ENCODE measurements at places on chromosomes 2 and 18.

DNA sequence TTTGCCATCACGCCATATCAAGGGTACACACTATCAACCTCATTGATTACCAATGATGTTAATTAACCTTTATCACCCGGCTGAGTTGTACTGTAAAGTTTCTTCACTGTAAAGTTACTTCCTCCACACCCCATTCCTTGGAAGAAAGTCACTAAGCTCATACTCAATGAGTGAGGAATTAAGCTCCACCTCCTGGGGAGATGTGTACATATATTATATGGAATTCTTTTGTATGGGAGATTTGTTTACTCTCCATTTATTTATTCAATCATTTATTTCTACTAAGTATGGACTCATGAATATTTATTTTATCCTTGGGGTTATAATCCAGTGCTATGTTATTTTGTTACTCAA lies 56.8 kb downstream of the C2orf74 start:
- DNase-seq, result no peak

DNA sequence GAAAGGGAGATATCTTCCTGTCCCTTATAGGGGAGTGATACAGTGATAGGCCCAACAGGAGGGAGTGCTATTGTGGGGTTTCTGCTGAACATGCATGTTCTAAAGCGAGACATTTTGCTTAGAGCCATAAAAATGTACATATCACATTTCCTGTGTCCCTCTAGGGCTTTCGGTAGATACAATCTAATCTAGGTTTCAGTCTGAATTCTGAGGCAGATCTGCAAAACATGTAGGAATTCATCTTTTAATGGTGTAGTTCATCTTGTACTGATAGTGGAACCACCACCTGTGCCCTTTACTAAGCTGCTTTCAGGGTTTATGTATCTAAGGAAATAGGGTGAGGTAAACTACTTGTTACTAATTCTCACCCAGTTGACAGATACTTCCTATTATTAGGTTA lies 73.8 kb downstream of the SPTBN1 start:
- no peak for DNase-seq

DNA sequence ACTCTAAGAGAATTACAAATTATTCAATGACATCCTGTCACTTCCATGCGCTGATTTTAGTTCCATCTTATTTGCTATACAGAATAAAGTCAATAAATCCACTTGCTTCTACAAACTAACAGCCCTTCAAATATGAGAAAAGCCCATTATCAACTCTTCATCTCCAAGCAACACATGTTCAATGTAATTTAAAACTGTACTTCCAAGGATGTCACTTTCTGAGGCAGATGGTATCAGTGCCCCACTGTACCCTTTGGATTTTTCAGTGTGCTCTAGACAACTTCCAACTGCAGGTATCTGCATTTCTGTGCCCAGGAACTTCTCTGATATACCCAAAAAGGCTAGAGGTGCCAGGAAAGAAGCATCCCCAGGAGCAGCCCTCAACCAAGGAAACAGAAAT lies 87.6 kb downstream of the SMAD2 start:
- DNase-seq, result no peak

GRCh38 chr18:21803495-21803894 lies 62.9 kb downstream of the MIB1 start:
- no peak for DNase-seq

DNA sequence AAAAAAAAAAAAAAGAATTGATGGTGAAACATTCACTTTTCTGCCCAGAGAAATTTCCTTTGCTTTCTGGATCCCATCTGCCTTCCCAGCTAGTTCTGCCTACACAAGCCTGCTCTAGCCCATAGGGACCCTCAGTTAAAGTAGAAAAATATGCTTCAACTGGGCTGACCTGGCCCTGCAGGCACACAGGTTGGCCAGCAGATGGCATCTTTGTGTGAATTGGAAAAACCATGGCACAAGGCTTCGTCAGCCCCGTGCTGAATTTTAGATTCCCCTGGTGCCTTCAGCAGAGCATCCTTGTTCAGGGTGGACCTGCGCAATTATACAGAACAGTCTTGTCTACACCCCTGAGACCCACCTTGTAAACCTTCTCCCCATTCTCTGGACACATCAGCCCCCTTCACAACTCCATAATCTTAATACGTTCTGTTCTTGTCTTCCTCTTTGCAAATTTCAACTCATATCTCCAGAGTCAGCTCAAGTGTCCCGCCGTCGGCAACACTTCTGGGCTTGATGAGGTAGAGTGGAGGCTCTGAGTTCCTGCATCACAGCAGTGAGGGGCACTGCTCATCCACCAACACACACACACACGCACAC lies 114.5 kb downstream of the INSIG2 start:
- peak; percentile 51 for DNase-seq
